Chondrocyte (in vitro differentiated cells): ENCODE measurements at places on chromosomes 1 and 21. TPM values are rescaled to one million over a fixed set of nuclear protein-coding genes. Genes with fewer than 3 reads are reported as not detected.

The TFF1 gene
- not detected in 3 replicates for total RNA-seq

The GPR25 gene
- not detected in 3 replicates for total RNA-seq

The TDRD10 gene
- 0.17 TPM in 1 of 3 replicates, not detected in the others for total RNA-seq

The OR2M3 gene
- not detected in 3 replicates for total RNA-seq

The CXADR gene
- total RNA-seq: 0.08 to 0.75 TPM (median 0.17 TPM) in 3 replicates

The GJA9 gene
- not detected in 3 replicates for total RNA-seq

The ERVH48-1 gene
- total RNA-seq: not detected in 3 replicates

The TCHHL1 gene
- not detected in 3 replicates for total RNA-seq

The WDR64 gene
- 0.17 TPM in 1 of 3 replicates, not detected in the others for total RNA-seq

The TSPEAR gene
- total RNA-seq: 0.15 to 0.38 TPM in 2 of 3 replicates, not detected in the other

The GBP6 gene
- not detected in 3 replicates for total RNA-seq

The CADM3 gene
- 0.15 to 0.35 TPM (median 0.22 TPM) in 3 replicates for total RNA-seq

The RSPO1 gene
- total RNA-seq: not detected in 3 replicates

The ATXN7L2 gene
- total RNA-seq: 3.6 to 4.3 TPM (median 4.3 TPM) in 3 replicates

The B3GALT2 gene
- total RNA-seq: 7.6 to 13.5 TPM (median 7.9 TPM) in 3 replicates

The PDE9A gene
- total RNA-seq: 0.60 to 1.2 TPM (median 1.1 TPM) in 3 replicates

The AADACL4 gene
- total RNA-seq: not detected in 3 replicates

The MAP3K21 gene
- total RNA-seq: 0.17 to 0.25 TPM (median 0.18 TPM) in 3 replicates

- no peak for DNase-seq
- peaks cover 13% of the 10 kb centered on the region for H3K4me1 ChIP-seq
- no peak overlapping the region for H3K27ac ChIP-seq
- H3K27me3 ChIP-seq: no peaks in the 10 kb centered on the region
- no peak overlapping the region for H3K4me3 ChIP-seq
These were observed 19.2 kb upstream of the ADAM30 start for GRCh38 chr1:119915517-119915916.

- no peak for DNase-seq
- no peak overlapping the region for H3K4me3 ChIP-seq
- peaks cover 3% of the 10 kb centered on the region for H3K36me3 ChIP-seq
- H3K4me1 ChIP-seq: peaks cover 8% of the 10 kb centered on the region
- H3K27me3 ChIP-seq: peaks cover 2% of the 10 kb centered on the region
- H3K27ac ChIP-seq: no peak overlapping the region
These were observed 14.0 kb upstream of the CTRC start for GRCh38 chr1:15424146-15424667.

GRCh38 chr1:37362594-37363385, 111.6 kb upstream of the ZC3H12A start:
- DNase-seq: no peak
- H3K36me3 ChIP-seq: no peaks in the 10 kb centered on the region
- no peaks in the 10 kb centered on the region for H3K4me1 ChIP-seq
- H3K27ac ChIP-seq: no peak overlapping the region
- H3K4me3 ChIP-seq: no peak overlapping the region

DNA sequence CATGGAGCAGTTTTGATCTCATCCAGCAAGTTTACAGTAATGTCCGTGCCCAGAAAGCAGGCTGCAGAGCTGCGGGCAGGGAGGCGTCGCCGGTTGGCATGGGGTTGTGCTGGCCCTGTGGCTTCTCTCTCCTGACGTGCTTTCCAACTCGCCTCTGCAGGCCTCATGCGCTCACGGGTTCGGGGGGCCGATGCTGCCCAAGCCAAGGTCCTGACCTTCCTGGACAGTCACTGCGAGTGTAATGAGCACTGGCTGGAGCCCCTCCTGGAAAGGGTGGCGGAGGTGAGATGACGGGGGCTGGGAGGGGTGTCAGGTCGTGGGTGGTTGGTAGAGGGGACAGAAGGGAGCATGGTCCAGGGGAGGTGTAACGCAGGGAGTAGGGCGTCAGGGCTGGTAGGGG, 176.1 kb downstream of the GALNT2 start:
- H3K36me3 ChIP-seq: peaks cover 41% of the 10 kb centered on the region
- no peaks in the 10 kb centered on the region for H3K27me3 ChIP-seq
- no peak for DNase-seq
- H3K4me3 ChIP-seq: no peak overlapping the region

GRCh38 chr1:75985827-75986226, 53.6 kb upstream of the ASB17 start:
- peaks cover 3% of the 10 kb centered on the region for H3K27me3 ChIP-seq
- H3K36me3 ChIP-seq: peaks cover 4% of the 10 kb centered on the region
- no peak for DNase-seq

DNA sequence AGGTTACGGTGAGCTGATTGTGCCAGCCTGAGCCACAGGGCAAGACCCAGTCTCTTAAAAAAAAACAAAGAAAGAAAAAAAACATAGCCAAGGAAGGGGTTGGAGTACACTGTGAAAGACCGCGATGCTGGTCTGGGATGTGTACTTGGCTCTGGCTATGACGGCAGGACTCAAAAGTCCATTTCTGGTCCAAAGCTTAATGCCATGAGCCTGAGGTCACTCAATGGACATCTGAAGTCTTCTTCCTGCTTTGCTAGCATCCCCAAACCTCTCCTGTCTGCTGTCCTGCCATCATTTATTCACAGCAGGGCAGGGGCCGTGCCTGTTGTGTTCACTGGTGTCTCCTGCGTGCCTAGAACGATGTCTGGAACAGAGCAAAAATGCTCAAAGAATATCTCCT, 1.5 kb upstream of the ARHGEF10L start:
- no peaks in the 10 kb centered on the region for H3K36me3 ChIP-seq
- peaks cover 21% of the 10 kb centered on the region for H3K4me1 ChIP-seq
- no peak overlapping the region for H3K4me3 ChIP-seq
- H3K27me3 ChIP-seq: no peaks in the 10 kb centered on the region
- no peak for DNase-seq

GRCh38 chr1:36108314-36108713, 16.7 kb downstream of the COL8A2 start:
- peaks cover 39% of the 10 kb centered on the region for H3K4me1 ChIP-seq
- no peak overlapping the region for H3K4me3 ChIP-seq
- peak; percentile 66 for DNase-seq

- no peak overlapping the region for H3K4me3 ChIP-seq
- H3K4me1 ChIP-seq: peaks cover 17% of the 10 kb centered on the region
- no peaks in the 10 kb centered on the region for H3K36me3 ChIP-seq
- no peak overlapping the region for H3K27ac ChIP-seq
- DNase-seq: no peak
These were observed 80.8 kb downstream of the C21orf91 start for GRCh38 chr21:17738176-17738953.

GRCh38 chr1:153544453-153545066, 1.0 kb downstream of the S100A4 start:
- DNase-seq: no peak
- H3K36me3 ChIP-seq: no peaks in the 10 kb centered on the region
- no peaks in the 10 kb centered on the region for H3K27me3 ChIP-seq
- H3K27ac ChIP-seq: peak overlapping the region; percentile 93
- H3K4me1 ChIP-seq: peaks cover 96% of the 10 kb centered on the region

DNA sequence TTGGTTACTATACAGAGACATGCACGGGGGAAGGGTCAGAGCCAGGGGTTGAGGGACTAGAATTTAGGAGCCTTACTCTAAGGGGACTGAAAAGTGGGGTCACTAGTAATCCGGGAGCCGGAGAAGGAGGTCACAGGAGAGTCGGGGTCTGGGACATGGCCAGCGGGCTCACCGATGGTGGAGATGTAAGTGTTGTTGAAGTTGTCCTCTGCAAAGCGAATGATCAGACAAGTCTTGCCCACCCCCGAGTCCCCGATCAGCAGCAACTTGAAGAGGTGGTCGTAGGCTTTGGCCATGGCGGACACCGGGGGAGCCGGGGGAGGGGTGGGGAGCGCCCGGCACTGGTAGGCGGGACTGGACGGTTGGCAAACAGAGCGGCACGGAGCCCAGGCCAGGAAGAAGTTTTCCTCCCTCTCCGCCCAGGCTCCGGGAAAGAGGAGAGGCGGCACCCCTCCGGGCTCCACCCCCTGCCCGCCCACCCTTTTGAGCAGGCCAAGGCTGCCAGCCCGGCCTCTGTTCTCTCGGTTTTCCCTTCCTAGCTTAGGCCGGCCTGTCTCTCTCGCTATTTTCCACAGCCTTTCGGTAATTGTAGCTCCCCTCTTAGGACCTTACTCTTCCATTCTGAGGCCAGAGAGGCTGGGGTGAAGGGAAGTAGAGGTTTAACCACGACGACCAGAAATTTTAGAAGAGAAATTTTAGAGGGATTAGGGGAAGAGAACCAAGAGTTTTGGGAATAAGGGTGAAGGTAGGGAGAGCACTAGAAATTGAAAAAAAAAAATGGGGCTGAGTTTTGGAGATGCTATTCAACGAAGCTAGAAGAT, at the start of gene RAB13:
Gene RAB13, minus strand, starts transcription at position 399 of the 821 bp plus-strand sequence. Its CDS starts 103 bp downstream, at position 296.
- peaks cover 35% of the 10 kb centered on the region for H3K4me1 ChIP-seq
- no peak for DNase-seq
- peaks cover 13% of the 10 kb centered on the region for H3K36me3 ChIP-seq

DNA sequence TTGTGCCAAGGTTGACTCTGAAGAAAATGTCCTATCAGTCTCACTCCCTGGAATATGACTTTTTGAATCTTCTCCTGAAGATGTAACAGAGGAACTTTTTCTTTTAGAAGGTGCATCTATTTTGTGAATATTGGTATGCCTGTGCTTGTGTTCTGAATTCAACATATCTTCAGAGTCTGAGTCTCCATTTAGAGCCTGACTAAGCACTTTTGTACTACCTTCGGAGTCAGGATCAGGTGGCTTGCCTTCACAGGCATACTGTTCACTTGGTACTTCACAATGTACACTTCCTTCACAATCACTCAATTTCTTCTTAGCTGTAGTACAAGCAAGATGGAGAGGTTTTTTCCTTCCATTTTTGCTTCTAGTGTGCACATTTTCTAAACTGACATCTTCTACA, 13.6 kb upstream of the PSMG1 start:
- no peak overlapping the region for H3K27ac ChIP-seq
- no peaks in the 10 kb centered on the region for H3K4me1 ChIP-seq
- H3K36me3 ChIP-seq: peaks cover 34% of the 10 kb centered on the region
- DNase-seq: no peak
- H3K4me3 ChIP-seq: no peak overlapping the region
- H3K27me3 ChIP-seq: no peaks in the 10 kb centered on the region

GRCh38 chr1:203765029-203765837, at the start of gene LAX1:
LAX1 (plus strand) TSS chr1:203765183; CDS start chr1:203765566, 383 bp downstream.
- H3K27me3 ChIP-seq: peaks cover 4% of the 10 kb centered on the region
- no peak within 1 kb of the TSS for H3K27ac ChIP-seq
- H3K36me3 ChIP-seq: no peaks in the 10 kb centered on the region
- H3K4me1 ChIP-seq: peaks cover 8% of the 10 kb centered on the region
- DNase-seq: peak; percentile 50

DNA sequence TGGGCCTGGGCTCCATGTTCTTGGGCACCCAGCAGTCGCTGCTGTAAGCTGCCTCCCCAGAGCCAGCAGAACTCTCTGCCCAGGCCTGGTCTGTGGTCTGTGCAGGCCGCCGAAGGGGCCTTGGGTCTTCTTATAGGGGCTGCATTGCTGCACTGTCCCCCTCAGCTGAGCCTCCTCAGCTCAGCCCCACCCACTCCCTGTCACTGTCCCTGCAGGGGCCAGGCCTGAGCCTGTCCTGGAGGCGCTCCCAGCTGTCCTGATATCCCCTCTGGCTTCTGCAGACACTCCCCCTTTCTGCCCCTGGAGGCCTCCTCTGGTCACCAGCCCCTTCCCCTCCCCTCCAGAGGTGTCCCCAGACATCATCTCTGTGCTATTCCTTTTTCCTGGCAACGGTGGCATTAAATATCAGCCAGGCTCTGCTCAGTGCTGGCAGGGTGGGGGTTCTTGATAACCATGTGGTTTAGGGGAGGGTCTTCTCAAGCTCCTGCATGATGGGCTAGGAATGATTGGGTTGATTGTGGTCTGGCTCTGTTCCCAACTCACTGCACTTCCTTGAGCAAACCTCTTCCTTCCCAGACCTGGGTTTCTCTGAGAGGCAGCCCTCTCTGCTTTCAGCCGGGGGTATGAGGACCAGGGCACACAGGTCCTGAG, 3.7 kb upstream of the FOXO6 start:
- H3K4me1 ChIP-seq: peaks cover 41% of the 10 kb centered on the region
- H3K27ac ChIP-seq: peak overlapping the region; percentile 36
- no peak overlapping the region for H3K4me3 ChIP-seq
- peak; percentile 61 for DNase-seq

GRCh38 chr1:108627951-108628350, 32.9 kb downstream of the HENMT1 start:
- H3K27me3 ChIP-seq: no peaks in the 10 kb centered on the region
- peaks cover 7% of the 10 kb centered on the region for H3K36me3 ChIP-seq
- no peaks in the 10 kb centered on the region for H3K4me1 ChIP-seq

DNA sequence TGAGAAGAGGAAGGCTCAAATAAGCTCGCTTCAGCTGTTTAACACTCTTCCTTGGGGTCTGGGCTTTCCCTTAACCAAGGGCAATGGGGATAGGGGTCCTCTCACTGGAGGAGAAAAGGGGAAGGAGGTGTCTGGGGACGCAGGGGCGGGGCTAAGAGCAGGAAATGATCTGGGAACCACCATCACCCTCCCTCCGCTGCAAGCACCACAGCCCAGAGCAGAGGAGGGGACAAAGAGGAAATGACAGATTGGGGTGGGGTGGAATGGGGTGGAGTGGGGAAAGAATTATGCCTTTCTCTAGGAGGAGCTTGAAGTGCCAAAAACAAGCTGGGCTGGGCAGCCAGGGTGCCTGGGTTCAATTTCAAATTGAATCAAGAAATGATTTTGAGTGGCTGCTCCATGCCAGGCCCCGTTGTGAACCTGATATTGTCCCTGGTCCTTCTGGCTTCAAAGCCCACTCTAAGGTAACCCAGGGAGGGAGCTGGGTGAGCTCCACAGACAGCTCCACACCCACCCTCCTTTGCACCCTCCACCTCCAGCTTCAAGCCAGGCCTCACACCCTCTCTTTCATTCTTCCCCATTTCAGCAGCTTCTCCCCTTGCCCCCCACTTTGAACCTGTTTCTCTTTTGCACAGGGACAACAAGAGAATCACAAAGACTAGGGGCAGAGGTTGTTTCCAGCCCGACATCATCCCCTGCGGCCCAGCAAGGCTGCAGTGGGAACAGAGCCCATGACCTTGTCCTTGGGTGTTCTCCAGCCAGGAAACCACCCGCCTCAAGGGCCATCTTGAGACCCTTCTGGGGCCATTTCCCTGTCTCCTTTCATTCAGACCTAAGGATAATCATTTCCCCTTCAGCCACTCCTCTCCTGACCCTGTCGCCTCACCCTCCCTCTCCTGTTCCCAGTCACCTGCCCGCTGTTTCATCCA, 1.1 kb downstream of the ARHGAP30 start:
- H3K4me1 ChIP-seq: no peaks in the 10 kb centered on the region
- no peak for DNase-seq
- peaks cover 14% of the 10 kb centered on the region for H3K27me3 ChIP-seq
- no peak overlapping the region for H3K27ac ChIP-seq

GRCh38 chr1:159957824-159958268, 3.8 kb upstream of the SLAMF9 start:
- H3K27ac ChIP-seq: no peak overlapping the region
- DNase-seq: no peak
- H3K36me3 ChIP-seq: peaks cover 4% of the 10 kb centered on the region
- H3K27me3 ChIP-seq: peaks cover 36% of the 10 kb centered on the region
- H3K4me1 ChIP-seq: peaks cover 10% of the 10 kb centered on the region
- H3K4me3 ChIP-seq: no peak overlapping the region

GRCh38 chr1:101124405-101124804, 98.8 kb upstream of the DPH5 start:
- H3K4me1 ChIP-seq: no peaks in the 10 kb centered on the region
- H3K27me3 ChIP-seq: peaks cover 34% of the 10 kb centered on the region
- no peak overlapping the region for H3K4me3 ChIP-seq
- no peaks in the 10 kb centered on the region for H3K36me3 ChIP-seq
- H3K27ac ChIP-seq: no peak overlapping the region
